Endothelial cell of umbilical vein (primary cell): ENCODE measurements at places on chromosomes 3 and 15.
A peak's percentile ranks its signal among the peaks of the same experiment; 100 is the strongest.

- H3K4me1 ChIP-seq: peaks cover 7% of the 10 kb centered on the region
- no peaks in the 10 kb centered on the region for H3K36me3 ChIP-seq
These were observed 39.0 kb upstream of the BLM start for GRCh38 chr15:90677807-90678790.

- H3K27me3 ChIP-seq: no peaks in the 10 kb centered on the region
- H3K4me1 ChIP-seq: peaks cover 30% of the 10 kb centered on the region
- peak; percentile 28 for DNase-seq
- H3K36me3 ChIP-seq: no peaks in the 10 kb centered on the region
These were observed 2.5 kb downstream of the NBEAL2 start for GRCh38 chr3:46981932-46982471.

GRCh38 chr15:50476143-50476542, 51.9 kb downstream of the USP8 start:
- no peaks in the 10 kb centered on the region for H3K27me3 ChIP-seq
- H3K4me3 ChIP-seq: no peak overlapping the region
- no peak for DNase-seq
- peaks cover 4% of the 10 kb centered on the region for H3K36me3 ChIP-seq
- no peak overlapping the region for H3K27ac ChIP-seq
- H3K4me1 ChIP-seq: no peaks in the 10 kb centered on the region

GRCh38 chr3:120801484-120801883, 58.9 kb downstream of the GTF2E1 start:
- no peak overlapping the region for H3K4me3 ChIP-seq
- H3K36me3 ChIP-seq: no peaks in the 10 kb centered on the region
- H3K27me3 ChIP-seq: no peaks in the 10 kb centered on the region
- no peak overlapping the region for H3K27ac ChIP-seq

DNA sequence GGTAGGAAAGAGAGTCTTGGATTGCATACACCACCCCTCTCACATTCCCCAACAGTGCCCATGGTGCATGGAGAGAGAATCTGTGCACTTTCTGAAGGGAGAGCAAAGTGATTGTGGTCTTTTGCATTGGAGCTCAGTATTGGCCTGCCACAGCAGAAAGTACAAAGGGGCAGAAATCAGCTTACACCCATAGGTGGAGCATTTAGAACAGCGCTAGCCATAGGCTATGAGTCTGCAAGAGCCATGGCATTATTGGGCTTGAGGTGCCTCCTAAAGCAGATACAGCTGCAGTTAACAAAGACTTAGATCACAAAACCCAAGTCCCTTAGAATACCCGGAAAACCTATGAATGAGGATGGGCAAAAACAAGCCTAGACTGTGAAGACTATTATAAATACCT, 21.8 kb downstream of the SI start:
- DNase-seq: no peak
- no peaks in the 10 kb centered on the region for H3K4me1 ChIP-seq
- no peak overlapping the region for H3K4me3 ChIP-seq
- H3K27me3 ChIP-seq: no peaks in the 10 kb centered on the region

DNA sequence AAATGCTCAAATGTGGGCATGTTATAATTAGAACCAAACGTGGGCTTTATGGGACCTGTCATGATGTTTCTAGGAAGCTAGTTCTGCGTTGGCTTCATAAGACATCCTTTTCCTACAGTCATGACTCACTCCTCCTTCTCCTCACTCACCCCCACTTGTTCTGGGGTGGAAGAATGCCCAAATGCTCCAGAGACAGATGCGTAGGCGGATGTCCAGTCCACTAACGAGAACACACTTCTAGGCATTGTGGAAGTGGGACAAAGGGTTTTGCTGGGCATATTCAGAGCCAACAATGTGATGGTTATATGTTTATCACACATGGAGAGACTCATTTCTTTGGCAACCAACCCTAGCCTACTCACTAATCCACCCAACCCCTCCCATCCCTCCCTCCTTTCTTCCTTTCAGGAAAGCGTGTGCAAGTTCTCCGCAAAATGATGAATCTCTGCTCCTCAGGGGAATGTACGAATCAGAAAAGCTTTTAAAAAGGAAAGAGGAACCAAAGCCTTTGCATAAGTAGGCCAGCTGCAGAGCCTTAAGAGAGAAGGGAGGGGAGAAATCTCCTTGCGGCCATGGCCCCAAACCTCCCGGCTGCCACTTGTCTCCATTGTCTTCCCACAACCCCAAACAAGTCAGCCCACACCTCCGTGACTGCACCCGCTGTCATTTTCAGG, 123.0 kb upstream of the SPRED1 start:
- no peaks in the 10 kb centered on the region for H3K36me3 ChIP-seq
- peak; percentile 66 for DNase-seq
- no peak overlapping the region for H3K4me3 ChIP-seq
- H3K4me1 ChIP-seq: peaks cover 20% of the 10 kb centered on the region
- H3K27ac ChIP-seq: no peak overlapping the region

GRCh38 chr3:142904639-142905436, 16.0 kb upstream of the PCOLCE2 start:
- no peak for DNase-seq
- H3K27me3 ChIP-seq: peaks cover 10% of the 10 kb centered on the region
- H3K4me1 ChIP-seq: no peaks in the 10 kb centered on the region

- peak; percentile 80 for DNase-seq
- peak overlapping the region; percentile 14 for H3K27ac ChIP-seq
These were observed 175.4 kb downstream of the MBNL1 start for GRCh38 chr3:152444029-152444641.

GRCh38 chr3:45979378-45979777, 16.2 kb downstream of the FYCO1 start:
- no peak overlapping the region for H3K4me3 ChIP-seq
- H3K27ac ChIP-seq: no peak overlapping the region
- no peaks in the 10 kb centered on the region for H3K27me3 ChIP-seq
- no peaks in the 10 kb centered on the region for H3K4me1 ChIP-seq

- no peaks in the 10 kb centered on the region for H3K36me3 ChIP-seq
- H3K27ac ChIP-seq: no peak overlapping the region
- H3K4me3 ChIP-seq: no peak overlapping the region
- peaks cover 11% of the 10 kb centered on the region for H3K4me1 ChIP-seq
- H3K27me3 ChIP-seq: no peaks in the 10 kb centered on the region
These were observed 14.3 kb upstream of the DENND4A start for GRCh38 chr15:65806397-65806796.

GRCh38 chr3:183122257-183122932, 23.1 kb upstream of the MCCC1 start:
- H3K27ac ChIP-seq: peak overlapping the region; percentile 58
- peaks cover 4% of the 10 kb centered on the region for H3K27me3 ChIP-seq
- no peak overlapping the region for H3K4me3 ChIP-seq
- no peaks in the 10 kb centered on the region for H3K36me3 ChIP-seq

- no peak overlapping the region for H3K27ac ChIP-seq
- no peak for DNase-seq
- H3K36me3 ChIP-seq: no peaks in the 10 kb centered on the region
- no peaks in the 10 kb centered on the region for H3K27me3 ChIP-seq
These were observed 11.8 kb downstream of the KLF13 start for GRCh38 chr15:31338318-31338878.

DNA sequence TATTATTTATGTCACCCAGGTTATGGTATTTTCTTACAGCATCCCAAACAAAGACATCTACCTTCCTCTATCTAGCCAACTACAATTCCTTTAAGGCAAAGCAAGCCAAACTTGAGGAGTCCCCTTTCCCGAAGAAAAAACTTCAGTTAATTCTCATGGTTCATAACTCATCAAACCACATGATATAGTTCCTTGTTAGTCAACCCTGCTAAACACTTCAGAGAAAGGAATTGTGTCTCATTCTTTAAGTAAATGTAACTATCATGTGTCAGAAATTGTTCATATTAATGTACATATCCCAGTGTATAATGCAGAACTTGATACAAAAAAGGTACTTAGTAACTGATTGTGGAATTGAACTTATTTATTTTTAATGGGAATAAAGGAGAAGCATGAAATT, 44.4 kb downstream of the ST3GAL6 start:
- H3K36me3 ChIP-seq: peaks cover 9% of the 10 kb centered on the region
- no peaks in the 10 kb centered on the region for H3K27me3 ChIP-seq
- no peak overlapping the region for H3K27ac ChIP-seq
- no peak for DNase-seq

DNA sequence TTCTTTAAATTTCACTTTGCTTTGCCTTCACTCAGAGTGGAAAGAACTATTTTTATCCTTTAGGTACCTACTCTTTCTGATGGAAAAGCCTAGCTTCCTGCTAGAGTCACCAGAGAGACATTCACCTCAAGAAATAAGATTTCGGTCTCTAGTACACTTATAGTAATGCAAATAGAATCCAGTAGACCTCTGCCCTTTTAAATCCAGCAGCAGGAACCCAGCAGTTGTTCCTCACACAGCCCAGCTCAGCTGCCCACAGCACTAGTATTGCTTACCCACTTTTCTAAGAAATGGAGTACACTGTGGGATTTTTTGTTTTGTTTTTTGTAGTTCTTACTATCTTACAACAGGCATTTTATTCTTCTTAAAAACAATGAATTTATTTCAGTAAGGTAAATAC, 497.0 kb upstream of the CCDC54 start:
- H3K27ac ChIP-seq: no peak overlapping the region
- H3K27me3 ChIP-seq: no peaks in the 10 kb centered on the region
- H3K4me1 ChIP-seq: no peaks in the 10 kb centered on the region
- no peaks in the 10 kb centered on the region for H3K36me3 ChIP-seq

DNA sequence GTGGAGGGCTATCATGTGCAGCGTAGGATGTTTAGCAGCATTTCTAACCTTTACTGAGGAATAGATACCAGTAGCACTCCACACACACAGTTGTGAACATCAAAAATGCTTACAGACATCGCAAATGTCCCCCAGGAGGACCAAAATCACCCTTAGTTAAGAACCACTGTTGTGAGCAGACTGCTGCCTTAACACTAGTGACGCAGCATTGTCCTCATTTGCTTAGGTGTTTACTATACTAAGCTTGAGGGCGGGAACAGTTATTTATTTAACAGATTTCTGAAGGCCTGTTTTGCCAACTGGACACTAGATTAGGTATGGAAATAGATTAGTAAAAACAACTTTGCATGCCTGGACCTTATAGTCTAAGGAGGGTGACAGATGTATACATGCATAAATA, 2.3 kb downstream of the PPP2R3A start:
- peaks cover 10% of the 10 kb centered on the region for H3K4me1 ChIP-seq
- H3K36me3 ChIP-seq: no peaks in the 10 kb centered on the region
- H3K4me3 ChIP-seq: no peak overlapping the region

DNA sequence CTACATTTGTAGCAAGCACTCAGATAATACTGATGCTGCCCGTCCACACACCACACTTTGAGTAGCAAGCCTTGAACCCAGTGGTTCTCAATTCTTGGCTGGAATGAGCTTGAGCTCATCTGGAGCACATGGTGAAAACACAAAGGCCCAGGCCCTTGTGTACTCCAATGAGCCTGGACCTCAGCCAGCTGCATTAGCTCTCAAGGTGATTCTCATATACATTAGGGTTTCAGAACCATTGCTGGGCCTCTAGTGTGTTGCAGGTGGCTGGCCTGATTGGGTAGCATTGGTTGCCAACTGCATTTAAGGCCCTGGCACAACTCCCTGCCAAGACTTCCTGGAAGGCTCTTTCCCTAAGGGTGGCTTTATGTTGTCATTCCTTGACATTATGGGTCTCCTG, 23.4 kb upstream of the ZFAND6 start:
- H3K4me1 ChIP-seq: peaks cover 18% of the 10 kb centered on the region
- no peak overlapping the region for H3K27ac ChIP-seq
- H3K36me3 ChIP-seq: no peaks in the 10 kb centered on the region
- no peak overlapping the region for H3K4me3 ChIP-seq

GRCh38 chr15:42691308-42691707, 45.6 kb downstream of the CDAN1 start:
- no peaks in the 10 kb centered on the region for H3K36me3 ChIP-seq
- H3K4me1 ChIP-seq: no peaks in the 10 kb centered on the region

GRCh38 chr3:169699070-169699469, 35.6 kb upstream of the MECOM start:
- H3K36me3 ChIP-seq: no peaks in the 10 kb centered on the region
- H3K27ac ChIP-seq: no peak overlapping the region
- peaks cover 39% of the 10 kb centered on the region for H3K27me3 ChIP-seq
- no peak for DNase-seq

DNA sequence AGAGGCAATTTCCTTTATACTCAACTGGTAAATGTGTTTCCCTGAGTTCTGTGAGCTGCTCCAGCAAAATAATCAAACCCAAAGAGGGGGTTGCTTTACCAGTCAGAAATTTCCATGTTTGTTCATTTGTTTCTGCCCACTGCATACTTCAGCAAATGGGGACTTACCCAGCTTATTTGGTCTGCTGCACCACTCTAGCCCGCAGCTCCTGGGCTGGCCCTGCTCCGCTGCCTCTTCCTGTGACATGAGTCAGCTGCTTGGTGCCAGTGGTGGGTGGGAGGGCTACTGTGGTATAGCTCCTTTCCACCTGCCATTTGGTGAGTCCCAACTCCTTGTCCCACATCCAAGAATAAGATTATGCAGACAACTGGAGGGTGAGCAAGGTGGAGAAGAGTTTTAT, 644.2 kb downstream of the MCTP2 start:
- no peaks in the 10 kb centered on the region for H3K27me3 ChIP-seq
- H3K27ac ChIP-seq: no peak overlapping the region
- H3K4me1 ChIP-seq: no peaks in the 10 kb centered on the region
- DNase-seq: no peak
